ENCODE measurements at places on chromosomes 4 and X. TPM values are rescaled to one million over a fixed set of nuclear protein-coding genes. Genes with fewer than 3 reads are reported as not detected.

The PAK3 gene
- not detected for total RNA-seq

The PPP4R3C gene
- not detected for total RNA-seq

The LINC00632 gene
- 1.3 TPM for total RNA-seq

The CDK16 gene
- total RNA-seq: 114 TPM

The RASL11B gene
- total RNA-seq: not detected

The TMPRSS11B gene
- not detected for total RNA-seq

The REPS2 gene
- 0.85 TPM for total RNA-seq

The MCF2 gene
- total RNA-seq: 0.10 TPM

Data from A549 treated with GW870086 at 1 μM for 4 hours (cell line).